ENCODE measurements at places on chromosomes 16 and 17. TPM values are rescaled to one million over a fixed set of nuclear protein-coding genes. Genes with fewer than 3 reads are reported as not detected.

The ACSM2A gene
- not detected for total RNA-seq

The PARD6A gene
- 0.52 TPM for total RNA-seq

The CRHR1 gene
- total RNA-seq, result 0.52 TPM

The ACE gene
- total RNA-seq, result 7.8 TPM

The DUXB gene
- total RNA-seq, result not detected

The TNP2 gene
- total RNA-seq, result not detected

The MFAP4 gene
- total RNA-seq, result 29.2 TPM

The CLDN7 gene
- total RNA-seq, result not detected

The WFIKKN1 gene
- 0.52 TPM for total RNA-seq

The RFNG gene
- 16.7 TPM for total RNA-seq

The ADAMTS18 gene
- total RNA-seq, result 5.2 TPM

The KRTAP29-1 gene
- total RNA-seq, result not detected
